ENCODE measurements at places on chromosomes 1 and 21. TPM values are rescaled to one million over a fixed set of nuclear protein-coding genes. Genes with fewer than 3 reads are reported as not detected.

Gene CFHR4
- total RNA-seq = not detected

Gene IL12RB2
- not detected for total RNA-seq

Gene OR2M4
- not detected for total RNA-seq

Gene C1orf185
- not detected for total RNA-seq

Gene RSRP1
- 64.7 TPM for total RNA-seq

Gene COL11A1
- 3.2 TPM for total RNA-seq

Gene ZNHIT6
- 8.9 TPM for total RNA-seq

Gene SLC16A4
- 37.5 TPM for total RNA-seq

Gene ASAP3
- total RNA-seq = 35.7 TPM

Gene IRF2BP2
- total RNA-seq = 55.4 TPM

Gene CC2D1B
- total RNA-seq = 21.3 TPM

Gene PTAFR
- 1.2 TPM for total RNA-seq

Gene PLA2G2D
- total RNA-seq = not detected

Gene MIXL1
- not detected for total RNA-seq

Gene FTCD
- not detected for total RNA-seq

Gene BCL2L15
- total RNA-seq = not detected

Gene KIAA0040
- under 0.01 TPM for total RNA-seq

Gene BRINP2
- total RNA-seq = not detected

Gene HOOK1
- not detected for total RNA-seq

Gene GPA33
- not detected for total RNA-seq

Gene C4BPA
- total RNA-seq = not detected

Gene PLA2G2C
- not detected for total RNA-seq

Gene GOLT1A
- not detected for total RNA-seq

Gene CDC42BPA
- total RNA-seq = 23.9 TPM

Gene SIPA1L2
- 0.86 TPM for total RNA-seq

Gene OR10Z1
- not detected for total RNA-seq

Gene TSPEAR
- total RNA-seq = not detected

Gene NAV1
- 27.6 TPM for total RNA-seq

Gene KRTAP21-2
- not detected for total RNA-seq

Gene IL10
- not detected for total RNA-seq

Gene LRRC52
- total RNA-seq = not detected

Gene IPO9
- total RNA-seq = 15.4 TPM

Gene KRTAP19-2
- not detected for total RNA-seq

Data from myometrial cell (primary cell).